ENCODE measurements at places on chromosomes 16 and 17.

DNA sequence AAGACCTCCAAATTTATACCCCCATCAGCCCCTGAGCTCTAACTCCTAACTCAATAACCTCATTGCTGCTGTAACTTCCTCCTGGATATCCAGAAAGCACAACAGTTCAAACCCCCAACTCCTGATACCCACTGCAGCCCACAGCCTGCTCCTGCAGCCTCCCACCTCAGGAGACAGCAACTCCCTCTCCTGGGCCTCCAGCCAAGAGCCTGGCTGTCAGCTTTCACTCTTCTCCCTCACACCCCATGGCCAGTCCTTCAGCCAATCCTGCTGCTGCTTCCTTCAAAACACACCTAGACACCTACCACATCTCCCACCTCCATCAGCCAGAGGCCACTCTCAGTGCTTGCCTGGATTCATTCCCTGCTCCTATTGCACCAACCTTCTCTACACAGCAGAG, 5.4 kb downstream of the GINS2 start:
- no peak for DNase-seq

GRCh38 chr17:50959341-50959740, 93.2 kb upstream of the TOB1 start:
- no peak for DNase-seq

- no peak for DNase-seq
Observed at GRCh38 chr17:20026960-20027359, 17.8 kb downstream of the SPECC1 start.

GRCh38 chr16:56140645-56141044, 50.6 kb upstream of the GNAO1 start:
- no peak for DNase-seq

DNA sequence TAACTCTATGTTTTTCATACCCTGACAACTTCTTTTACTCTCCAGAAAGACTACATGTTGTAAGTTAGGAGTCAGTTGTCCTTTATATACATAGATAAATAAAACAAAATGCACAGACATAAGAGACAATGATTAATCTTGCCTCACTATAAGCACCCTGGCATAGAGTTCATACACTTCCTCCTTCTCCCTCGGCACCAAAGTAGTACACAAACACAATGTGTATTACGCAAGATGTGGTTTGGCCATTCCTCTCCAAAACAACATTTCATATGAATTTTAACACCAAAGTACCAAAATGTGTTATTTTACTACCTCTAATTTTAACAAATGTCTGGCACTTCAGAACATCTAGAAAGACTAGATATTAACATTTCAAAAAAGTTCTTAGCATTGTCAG, 17.2 kb upstream of the SLFN11 start:
- DNase-seq = no peak
